ENCODE measurements at places on chromosomes 5 and 9.

- DNase-seq = no peak
Measured at GRCh38 chr9:101993771-101994170, 255.3 kb upstream of the GRIN3A start.

- DNase-seq = no peak
Measured at GRCh38 chr5:76652809-76653414, 29.7 kb upstream of the F2RL2 start.

GRCh38 chr5:1917830-1918487 lies 35.2 kb upstream of the IRX4 start:
- no peak for DNase-seq

GRCh38 chr5:176724472-176724871 lies 77.2 kb downstream of the TSPAN17 start:
- DNase-seq = no peak

DNA sequence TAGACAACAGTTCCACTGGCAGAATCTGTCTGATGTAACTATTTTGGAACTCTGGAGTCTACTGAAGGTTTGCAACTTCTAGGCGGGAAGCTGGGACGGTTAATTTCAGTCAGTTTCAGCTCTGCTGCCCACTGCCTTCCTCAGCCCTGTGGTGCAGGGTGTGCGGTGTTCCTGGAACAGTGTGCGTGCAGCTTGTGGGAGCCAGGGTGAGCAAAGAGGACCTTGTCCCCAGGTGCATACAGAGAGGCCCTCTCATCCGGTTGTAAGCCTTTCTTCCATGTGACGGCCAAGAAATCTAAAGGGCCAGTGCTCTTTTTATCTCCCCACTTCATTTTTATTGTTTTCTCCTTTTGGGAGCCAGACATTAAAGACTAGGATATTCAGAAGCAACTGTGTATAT lies 114.6 kb downstream of the EHMT1 start:
- no peak for DNase-seq

- DNase-seq = no peak
Measured at GRCh38 chr9:124257844-124258606, at the start of gene NEK6. NEK6 (plus strand) TSS chr9:124257949; CDS start chr9:124301965, 44,016 bp downstream.

GRCh38 chr5:67014957-67015400 lies 181.6 kb downstream of the CD180 start:
- DNase-seq = peak; percentile 86

DNA sequence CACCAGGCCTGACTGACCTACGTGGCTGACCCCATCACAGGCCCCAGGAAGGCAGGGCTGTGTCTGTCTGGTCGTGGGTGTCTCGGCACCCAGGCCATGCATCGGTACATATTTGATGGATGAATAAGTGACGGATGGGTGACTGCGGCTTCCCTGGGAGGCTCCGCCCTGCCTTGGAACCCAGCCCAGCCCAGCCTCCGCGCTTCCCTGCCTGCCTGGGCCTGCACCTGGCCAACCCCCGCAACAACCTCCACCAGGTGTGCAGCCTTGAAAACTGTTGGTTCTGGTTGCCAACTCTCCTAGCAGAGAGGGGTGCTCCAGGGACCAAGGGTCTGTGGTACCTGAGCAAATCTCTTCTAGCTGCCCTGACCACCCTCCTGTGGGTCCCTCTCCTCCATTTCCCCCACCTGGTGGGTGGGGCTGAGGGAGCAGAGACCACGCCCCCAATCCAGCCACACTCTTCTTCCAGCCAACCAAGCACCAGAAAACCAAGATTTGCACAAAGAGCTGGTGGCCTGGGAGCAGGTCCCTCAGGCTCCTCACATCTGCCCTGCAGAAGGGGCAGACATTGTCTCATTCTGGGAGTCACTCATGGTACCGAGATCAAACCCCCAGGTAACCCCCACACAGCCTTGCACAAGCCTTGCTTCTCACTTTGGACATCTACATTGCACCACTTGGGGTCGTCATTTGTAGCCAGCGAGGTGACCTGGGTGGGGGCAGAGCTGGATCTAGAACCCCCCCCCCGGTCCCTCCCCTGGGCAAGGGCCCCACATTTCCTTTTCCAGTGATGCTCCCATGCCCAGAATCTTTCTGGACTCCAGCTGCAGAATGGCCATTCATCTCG lies 100.6 kb upstream of the IER5L start:
- no peak for DNase-seq

- DNase-seq = no peak
Measured at GRCh38 chr5:112418659-112419163, 366 bp downstream of the EPB41L4A start.

GRCh38 chr5:179759581-179760551 lies 27.2 kb downstream of the MAML1 start:
- no peak for DNase-seq

- no peak for DNase-seq
Measured at GRCh38 chr5:13357929-13358328, 586.6 kb downstream of the DNAH5 start.

DNA sequence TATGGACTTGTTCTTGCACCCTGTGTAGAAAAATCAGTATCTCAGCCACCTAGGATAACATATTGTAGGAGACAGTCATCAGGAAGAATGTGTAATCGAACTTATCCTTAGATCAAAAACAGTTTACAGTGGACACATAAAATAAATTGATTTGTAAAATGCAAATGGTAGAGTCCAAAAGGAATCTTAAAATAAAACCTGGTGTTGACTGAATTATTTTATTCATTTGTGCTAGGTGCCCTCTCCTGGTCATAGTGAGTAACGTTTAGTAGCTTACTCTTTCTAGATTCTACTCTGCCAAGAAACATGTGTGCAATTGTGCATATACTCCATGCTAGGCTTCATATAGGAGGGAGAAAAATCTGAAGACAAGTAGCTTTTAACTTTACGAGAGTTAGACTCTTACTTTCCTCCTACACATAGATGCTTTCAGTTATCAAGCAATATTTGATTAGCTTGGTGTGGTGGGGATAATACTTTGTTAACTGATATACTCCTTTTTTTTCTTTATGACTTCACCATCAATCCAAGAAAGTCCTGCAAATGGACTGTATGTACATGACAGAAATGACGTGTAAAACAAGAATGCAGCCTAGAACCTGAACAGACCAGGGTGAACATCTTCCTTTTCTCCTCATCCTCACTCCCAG lies 23.7 kb upstream of the LOX start:
- no peak for DNase-seq

DNA sequence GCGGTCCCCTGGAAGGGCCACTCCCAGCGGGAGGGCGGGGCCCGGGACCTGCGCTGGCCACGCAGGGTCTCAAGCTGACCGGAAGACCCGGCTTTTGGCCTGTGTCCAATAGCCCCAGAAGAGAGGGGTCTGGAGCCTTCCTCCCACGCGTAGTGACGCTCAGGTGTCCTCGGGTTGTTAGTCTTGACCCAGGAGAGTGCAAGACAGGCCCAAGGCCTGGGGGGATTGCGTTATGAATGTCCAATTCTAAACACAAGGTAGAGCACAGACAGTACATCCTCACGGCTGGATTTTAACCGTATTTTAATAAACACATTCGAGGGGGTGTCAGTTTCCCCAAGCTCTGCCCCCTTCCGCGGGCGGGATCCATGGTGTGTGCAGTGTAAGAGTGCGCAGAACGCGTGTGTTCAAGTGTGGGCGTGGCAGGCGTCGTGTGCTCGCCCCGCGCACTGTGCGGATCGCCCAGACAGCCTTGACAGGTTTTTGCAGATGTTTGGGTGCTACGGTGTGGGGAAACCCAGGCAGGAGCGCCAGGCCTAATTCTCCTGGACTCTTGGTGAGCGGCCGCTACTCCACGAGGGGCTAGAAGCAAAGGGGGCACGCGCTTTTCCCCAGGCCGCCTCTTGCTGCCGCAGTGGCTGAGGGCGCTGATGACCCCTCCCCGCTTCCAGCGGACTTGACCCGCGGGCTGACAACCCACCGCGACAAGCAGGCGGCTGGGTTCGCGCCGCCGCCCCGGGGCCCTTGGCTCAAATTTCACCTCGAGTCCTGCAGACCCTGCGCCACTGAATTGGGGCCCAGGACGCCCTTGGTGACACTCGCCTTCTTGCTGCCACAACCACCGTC lies 6.1 kb upstream of the DMRT3 start:
- no peak for DNase-seq

DNA sequence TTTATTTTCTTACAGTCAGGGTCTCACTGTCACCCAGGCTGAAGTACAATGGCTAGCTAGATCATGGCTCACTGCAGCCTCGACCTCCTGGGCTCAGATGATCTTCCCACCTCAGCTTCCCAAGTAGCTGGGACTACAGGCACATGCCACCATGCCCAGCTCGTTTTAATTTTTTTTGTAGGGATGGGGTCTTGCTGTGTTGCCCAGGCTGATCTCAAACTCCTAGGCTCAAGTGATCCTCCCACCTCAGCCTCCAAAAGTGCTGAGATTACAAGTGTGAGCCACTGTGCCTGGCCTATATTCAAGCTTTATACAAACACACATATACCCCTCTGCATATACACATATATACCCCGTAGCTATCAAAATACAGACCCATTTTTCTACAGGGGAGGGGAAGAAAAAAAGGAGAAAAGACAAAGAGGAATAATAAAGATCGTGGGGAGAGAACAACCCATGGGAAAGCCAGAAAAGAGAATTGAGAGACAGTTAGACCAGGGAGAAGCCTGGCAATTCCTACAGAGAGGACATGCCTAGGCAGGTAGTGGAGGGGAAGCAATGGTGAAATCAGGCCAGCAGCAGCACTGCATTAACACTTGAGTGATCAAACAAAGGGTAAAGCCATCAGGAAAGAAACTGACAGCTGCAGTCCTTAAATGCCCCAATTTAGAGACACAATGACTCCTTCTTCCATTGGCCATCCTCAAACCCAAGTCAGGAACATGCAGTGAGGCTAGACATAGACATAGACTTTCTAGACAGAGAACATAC lies 102.7 kb downstream of the EFNA5 start:
- no peak for DNase-seq

- no peak for DNase-seq
Measured at GRCh38 chr5:133734916-133735315, 122.6 kb upstream of the FSTL4 start.

- DNase-seq = no peak
Measured at GRCh38 chr9:116450378-116451139, 236.5 kb upstream of the TRIM32 start.

- DNase-seq = no peak
Measured at GRCh38 chr5:32500181-32500580, 55.6 kb upstream of the ZFR start.

- no peak for DNase-seq
Measured at GRCh38 chr9:20640331-20641187, 18.3 kb upstream of the MLLT3 start.

GRCh38 chr5:65588694-65589093 lies 25.6 kb downstream of the PPWD1 start:
- no peak for DNase-seq

DNA sequence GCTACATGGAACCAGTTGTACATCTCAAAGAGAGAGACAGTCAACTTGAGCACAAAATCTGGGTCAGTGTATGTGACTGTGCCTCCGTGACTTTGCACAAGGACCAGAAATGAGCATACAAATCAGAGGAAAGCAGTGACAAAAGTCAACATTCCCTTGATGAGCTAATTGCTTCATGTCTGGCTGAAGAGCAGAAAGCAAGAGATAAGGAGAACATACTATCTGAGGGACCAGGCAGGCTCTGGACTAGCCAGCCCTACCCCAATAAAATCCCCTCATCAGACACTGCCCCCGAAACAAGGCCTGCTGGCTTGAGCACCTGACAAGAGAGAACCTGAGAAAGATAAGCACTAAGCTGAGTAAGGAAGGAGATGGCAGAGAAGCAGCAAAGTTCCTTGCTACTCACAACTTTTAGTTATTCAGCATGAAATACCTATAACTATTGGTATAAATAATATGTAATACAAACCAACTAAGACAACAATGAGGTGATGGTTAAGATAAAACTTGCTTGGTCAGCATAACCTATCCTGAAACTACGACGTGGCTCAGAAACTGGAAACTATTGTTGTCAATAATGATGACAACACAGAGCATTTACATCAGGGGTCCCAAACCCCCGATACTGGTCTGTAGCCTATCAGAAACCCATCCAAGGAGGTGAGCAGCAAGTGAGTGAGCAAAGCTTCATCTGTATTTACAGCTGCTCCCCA lies 9.5 kb downstream of the SIL1 start:
- DNase-seq = no peak

DNA sequence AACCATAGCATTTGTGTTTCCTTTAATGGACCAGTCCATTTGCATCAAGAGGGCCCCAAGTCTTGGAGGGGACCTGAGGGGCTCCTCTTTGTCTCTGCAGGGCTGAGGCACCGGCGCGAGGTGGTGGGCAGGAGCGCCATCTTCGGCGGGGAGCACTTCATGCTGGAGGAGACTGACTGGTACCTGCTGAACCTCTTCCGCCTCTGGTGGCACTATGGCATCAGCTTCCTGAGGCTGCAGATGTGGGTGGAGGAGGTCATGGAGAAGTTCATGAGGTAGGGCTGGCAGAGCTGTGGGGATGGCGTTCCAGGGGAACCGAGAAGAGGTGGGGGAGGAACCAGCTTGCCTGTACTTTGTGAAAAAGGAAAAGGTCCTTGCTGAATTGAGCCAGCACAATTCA lies 6.1 kb downstream of the PCYOX1L start:
- DNase-seq = no peak

DNA sequence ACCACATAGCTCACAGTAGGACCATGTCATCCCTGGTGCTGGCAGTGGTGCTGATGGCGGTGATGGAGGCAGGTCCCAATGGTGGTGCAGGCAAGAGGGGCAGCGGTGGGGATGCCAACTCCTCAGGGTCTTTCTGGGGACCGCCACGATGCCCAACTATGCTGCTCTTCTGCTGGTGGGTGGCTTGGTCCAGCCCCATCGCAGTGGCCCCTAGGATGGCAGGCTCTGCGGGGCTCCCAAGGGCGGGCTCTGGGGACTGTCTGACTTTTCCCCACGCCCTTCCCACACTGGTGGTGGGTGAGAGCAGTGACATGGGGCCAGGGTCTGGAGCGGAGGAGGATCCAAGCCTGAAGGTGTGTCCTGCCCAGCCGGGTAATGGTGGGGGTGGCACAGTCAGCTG lies 288.9 kb upstream of the RIOK2 start:
- no peak for DNase-seq

DNA sequence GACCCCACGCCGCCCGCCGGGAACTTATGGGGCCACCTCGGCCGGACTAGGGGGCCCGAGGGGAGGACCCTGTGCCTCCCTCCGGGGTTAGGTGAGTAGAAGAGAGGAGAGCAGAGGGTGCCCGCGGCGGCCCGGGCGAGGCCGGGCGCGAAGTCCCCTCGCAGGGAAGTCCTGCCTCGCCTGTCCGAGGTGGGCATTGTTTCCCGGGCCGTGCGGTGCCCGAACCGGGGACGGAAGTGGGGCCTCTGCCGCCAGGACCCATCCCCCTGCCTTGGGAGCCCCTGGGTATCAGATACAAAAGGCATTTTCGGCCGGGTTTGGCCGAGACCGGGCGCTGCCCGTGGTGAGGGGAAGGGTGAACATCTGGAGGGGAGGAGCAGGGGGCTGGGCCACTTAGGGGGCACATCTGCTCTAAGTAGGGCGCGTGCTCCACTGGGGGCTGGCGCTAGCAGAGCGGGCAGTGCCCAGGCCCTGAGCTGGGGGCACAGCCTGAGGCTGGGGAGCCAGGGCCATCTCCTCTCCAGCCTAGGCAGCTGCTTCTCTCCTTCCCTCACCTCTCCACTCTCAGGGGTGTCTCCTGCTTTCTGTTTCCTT lies 48.2 kb downstream of the DAB2IP start:
- no peak for DNase-seq
